ENCODE measurements at places on chromosomes 13 and 19.

DNA sequence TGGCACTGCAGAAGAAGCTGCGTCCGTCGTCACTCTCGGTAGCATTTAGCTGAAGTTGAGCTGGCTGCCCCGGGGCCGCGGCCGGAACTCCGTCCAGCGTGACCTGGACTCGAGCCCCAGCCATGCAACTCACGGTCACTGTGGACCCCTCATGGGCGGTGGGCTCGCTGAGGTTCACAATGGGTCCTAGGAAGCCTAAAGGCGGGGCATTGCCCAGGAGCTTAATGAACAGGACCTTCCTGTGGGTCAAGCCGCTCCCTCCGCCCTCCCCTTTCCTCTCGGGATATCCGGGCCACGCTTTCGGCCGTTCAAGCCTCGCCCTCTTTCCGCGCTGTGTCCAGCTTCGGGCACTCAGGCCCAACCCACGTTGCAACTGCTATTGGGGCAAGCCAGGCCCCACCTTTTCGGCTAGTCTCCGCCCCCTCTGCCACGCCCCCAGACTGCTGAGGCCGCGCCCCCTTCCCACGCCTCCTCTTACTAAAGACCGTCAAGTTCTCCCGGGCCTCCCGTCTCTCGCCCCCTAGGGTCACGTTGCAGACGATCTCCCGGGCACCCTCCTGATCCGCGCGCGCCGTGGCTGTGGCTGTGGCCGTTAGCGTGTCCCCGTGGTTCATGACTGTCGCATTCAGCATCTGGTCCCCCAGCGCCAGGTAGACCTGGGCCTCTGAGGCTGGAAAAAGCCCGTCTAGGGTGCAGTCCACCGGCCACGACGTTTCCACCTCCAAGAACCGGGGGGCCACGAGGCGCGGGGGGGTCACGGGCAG lies 1.4 kb upstream of the RAVER1 start:
- DNase-seq = peak; percentile 97

- DNase-seq = no peak
Measured at GRCh38 chr13:51905787-51906186, 44.0 kb downstream of the CCDC70 start.

GRCh38 chr19:31096062-31096830 lies 253.0 kb downstream of the TSHZ3 start:
- no peak for DNase-seq

GRCh38 chr13:110392510-110393240 lies 85.6 kb downstream of the COL4A2 start:
- peak; percentile 40 for DNase-seq

GRCh38 chr13:95724252-95724651 lies 47.3 kb downstream of the DNAJC3 start:
- DNase-seq = peak; percentile 20

DNA sequence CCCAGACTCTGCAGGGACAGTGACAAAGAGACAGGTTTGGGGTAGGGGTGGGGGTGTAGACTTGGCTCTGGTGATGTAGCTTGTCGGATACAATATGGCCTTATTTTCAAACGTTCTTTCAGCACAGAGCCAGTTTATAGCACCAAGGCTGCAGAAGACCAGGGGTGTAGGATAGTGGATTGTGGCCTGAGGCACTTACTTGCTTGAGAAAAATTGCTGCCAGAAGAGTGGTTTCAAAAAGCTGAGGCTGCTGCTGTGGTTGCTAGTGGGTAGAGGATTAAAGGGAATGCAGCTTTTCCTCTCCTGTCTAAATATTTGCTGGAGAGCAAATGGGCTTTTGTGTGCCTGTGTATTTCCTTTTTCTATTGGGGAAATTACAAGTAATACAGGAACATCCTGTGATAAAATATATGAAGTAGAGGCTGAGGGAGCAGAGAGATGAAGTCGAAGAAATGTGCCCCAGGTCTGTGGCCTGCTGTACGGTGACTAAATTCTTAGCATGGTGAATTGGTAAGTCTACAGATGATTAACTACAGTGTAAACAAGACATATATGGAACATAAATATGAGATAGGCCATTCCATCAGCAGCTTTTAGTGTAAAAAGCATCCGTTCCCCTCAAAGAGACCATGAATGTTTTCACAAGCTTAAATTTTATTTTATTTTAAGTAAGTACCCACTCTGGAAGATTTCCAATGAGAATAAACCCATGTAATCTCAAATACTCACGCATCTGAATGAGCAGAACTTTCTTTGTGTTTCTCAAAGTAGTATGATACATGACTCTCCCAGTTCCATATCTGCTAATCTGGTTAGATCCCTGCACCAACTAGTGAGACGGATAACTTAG lies 112.9 kb downstream of the LRCH1 start:
- DNase-seq = no peak

DNA sequence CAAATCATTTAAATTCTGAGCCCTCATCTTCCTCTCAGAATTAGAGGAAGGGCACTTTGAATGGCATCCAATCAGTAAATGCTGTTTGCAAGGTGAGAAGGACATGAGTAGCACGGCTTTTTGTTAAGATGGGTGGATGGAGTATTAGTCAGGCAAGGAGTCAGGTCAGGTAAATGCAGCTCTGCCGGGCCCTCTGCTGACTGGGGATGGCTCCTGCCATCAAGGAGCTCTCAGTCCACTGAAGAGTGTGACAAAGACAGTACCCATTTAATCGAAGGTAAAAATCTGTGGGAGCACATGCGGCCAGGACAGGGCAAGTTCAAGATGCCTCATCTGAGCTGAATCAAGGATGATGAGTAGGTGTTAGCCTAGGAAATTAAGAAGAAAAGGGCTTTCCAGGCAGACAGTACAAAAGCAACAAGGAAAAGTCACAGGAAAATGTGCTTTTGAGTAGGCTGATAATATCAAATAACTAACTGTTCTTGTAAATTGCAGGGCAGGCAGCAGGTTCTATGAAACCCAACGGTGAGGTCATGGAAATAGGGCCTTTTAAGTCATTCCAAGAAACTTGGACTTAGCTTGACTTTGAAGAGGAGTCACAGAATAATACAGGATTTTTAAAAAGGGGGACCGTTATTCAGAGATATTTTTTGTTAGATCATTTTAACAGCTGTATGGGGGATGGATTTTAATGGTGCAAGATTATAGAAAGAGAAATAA lies 670.5 kb upstream of the ARGLU1 start:
- no peak for DNase-seq

GRCh38 chr13:66703597-66703996 lies 526.5 kb downstream of the PCDH9 start:
- no peak for DNase-seq

- DNase-seq = no peak
Measured at GRCh38 chr19:54189145-54189734, at the start of gene MBOAT7. Gene MBOAT7, minus strand, starts transcription at chr19:54189580. Its CDS starts 1,072 bp downstream, at chr19:54188508.

All from NCI-H226 (cell line).